LHCN-M2 (cell line): ENCODE measurements at places on chromosomes 3 and 15.

DNA sequence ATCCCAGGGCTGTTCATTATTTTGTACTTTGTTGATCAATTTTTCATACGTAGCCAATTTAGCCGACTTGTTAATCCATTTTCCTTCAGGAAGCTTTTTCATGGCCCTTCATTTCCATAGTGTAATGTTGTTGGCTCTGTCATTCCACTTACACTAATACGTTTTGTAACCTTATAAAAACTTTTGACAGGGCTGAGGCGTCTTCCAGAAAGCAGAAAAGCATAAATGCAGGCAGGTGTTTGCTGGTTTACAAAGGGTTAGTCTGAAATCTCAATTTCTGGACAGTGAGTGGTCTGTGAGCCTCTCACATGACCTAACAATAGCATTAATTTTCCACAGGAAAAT is 444.0 kb downstream of the OTOL1 start:
- DNase-seq: no peak

DNA sequence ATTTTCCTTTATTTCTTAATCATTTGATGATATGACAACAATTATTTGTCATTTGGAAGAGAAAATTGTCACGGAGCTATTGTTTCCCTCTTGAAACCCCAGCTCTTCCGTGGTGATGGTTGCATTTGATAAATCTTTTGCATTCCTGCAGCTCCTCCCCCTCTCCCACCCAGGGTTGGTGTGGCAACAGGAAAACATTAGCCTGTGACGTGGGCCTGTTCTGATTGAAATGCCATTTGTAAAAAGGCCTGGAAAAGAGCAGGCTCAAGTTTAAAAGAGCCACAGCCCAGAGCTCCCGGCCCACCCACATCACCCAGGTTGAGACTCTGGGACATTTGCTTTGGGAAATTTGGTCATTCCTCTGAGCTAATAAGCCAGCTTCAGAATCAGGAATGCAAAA is 282.5 kb downstream of the RPLP1 start:
- DNase-seq: no peak

- DNase-seq: no peak
These were observed 13.5 kb downstream of the TBC1D2B start for GRCh38 chr15:78063970-78064385.

- no peak for DNase-seq
These were observed 6.3 kb downstream of the CCPG1 start for GRCh38 chr15:55401786-55402246.

DNA sequence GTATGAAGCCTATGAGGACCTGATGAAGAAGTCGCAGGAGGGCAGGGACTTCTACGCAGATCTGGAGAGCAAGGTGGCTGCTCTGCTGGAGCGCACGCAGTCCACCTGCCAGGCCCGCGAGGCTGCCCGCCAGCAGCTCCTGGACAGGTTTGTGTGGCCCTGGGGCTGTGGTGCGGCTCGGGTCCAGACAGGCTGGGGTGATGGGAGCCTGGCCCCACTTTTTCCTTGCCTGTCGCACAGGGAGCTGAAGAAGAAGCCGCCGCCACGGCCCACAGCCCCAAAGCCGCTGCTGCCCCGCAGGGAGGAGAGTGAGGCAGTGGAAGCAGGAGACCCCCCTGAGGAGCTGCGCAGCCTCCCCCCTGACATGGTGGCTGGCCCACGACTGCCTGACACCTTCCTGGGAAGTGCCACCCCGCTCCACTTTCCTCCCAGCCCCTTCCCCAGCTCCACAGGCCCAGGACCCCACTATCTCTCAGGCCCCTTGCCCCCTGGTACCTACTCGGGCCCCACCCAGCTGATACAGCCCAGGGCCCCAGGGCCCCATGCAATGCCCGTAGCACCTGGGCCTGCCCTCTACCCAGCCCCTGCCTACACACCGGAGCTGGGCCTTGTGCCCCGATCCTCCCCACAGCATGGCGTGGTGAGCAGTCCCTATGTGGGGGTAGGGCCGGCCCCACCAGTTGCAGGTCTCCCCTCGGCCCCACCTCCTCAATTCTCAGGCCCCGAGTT is 29.0 kb downstream of the PTPN23 start:
- DNase-seq: no peak

DNA sequence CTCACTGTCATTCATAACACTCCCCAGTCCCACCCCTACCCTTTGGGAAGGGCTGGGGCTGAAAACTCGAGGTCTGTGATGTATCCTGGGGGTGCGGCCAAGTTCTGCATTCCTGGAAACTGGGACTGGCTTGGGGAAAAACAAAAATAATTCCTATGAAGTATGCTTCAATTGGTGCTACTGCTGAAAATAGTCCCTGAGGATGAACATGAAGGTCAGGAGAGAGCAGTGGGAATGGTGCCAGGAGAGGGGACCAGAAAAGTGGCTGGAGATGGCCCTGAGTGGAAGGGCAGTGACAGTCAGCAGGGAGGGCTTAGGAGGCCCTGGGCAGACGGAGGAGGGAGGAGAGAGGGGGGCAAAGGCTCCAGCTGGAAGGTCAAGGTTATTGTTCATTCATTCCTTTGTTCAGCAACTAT is 4.8 kb upstream of the ISLR start:
- no peak for DNase-seq

GRCh38 chr3:190566043-190566933 is 52.4 kb downstream of the IL1RAP start:
- DNase-seq: peak; percentile 100

GRCh38 chr3:65035246-65035645 is 347.4 kb upstream of the ADAMTS9 start:
- DNase-seq: no peak

- DNase-seq: no peak
These were observed 745.2 kb downstream of the SI start for GRCh38 chr3:164332831-164333802.

DNA sequence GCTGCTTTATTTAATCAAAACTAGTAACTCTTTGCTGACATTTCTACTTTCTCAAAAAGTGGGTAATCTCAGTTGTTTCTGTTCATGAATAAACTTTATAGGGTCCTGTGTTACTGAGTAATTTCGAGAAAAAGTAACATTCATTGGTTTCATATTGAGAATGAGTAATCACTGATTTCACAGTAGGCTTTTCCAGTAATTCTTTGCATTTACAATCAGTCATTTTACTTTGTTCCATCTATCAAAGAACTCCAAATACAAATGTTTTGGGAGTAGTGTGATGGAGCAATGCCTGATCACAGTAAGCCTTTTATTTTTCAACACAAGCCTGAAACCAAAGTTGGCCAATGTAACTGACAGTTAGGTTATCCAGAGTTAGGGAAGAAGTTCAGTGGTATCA is 353.6 kb downstream of the ULK4 start:
- no peak for DNase-seq

DNA sequence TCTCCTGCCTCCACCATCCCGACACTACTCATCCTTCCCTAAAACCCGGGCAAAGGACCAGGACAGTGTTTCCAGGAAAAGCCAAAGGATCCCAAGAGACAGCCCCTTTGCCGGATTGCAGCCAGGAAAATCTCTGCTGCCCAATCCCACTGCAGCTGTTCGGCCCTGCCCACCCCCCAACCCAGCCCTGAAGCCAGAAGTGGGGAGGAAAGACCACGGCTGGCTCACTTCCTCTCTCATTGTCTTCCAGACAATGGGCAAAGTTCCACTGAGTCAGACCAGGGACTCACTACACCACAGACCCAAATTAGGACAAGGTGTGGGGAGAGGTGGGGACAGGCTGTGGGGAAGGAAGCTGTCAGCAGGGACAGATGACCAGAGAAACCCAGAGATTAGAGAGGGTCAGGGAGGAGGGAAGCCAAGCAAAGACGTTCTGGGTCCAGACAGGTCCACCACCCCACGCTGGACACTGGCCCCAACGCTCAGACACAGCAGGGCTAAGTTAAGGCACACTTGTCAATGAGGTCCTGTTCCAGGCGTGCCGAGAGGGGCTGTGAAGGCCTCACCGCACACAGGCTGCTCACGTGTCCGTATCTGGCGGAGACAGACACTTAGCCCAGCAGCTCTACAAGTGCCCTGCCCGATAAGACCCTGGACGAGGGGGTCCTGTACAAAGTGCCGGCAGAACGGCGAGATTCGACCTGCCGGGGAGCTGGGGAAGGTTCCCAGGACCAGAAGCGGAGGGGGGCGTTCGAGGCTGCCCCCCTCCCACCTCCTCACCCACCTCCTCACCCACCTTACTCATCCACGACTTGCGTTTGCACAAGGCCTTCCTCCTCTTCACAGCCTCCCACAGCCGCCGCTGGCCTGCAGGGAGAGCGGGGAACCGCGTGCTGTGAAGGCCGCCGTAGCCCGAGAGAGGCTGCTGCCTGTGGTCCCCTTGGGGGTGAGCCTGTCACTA is 21.9 kb downstream of the TNK2 start:
- DNase-seq: peak; percentile 63

- no peak for DNase-seq
These were observed 2.3 kb upstream of the CYP11A1 start for GRCh38 chr15:74369756-74370155.

DNA sequence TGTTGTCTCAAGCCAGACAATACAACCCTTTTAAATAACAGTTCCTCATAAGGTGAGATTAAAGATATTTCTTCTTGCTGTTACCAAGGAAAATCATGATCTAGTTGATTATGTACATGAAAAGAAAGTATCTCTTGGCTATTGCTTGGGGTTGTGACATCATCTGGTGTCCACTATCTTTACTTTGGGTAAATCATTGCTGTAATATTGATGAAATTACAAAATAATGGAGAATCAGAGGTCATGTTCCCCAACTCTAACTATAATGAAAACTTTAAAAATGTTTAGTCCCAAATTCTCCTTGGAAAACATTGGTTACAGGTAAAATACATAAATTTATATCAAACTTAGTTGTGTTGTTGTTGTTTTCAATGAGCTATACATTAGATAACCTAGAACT is 142.2 kb downstream of the ARPP21 start:
- DNase-seq: no peak

- DNase-seq: no peak
These were observed 444.5 kb downstream of the EPHB1 start for GRCh38 chr3:135239615-135239884.

- no peak for DNase-seq
These were observed 519.8 kb upstream of the GOLIM4 start for GRCh38 chr3:168615493-168616020.

- peak; percentile 58 for DNase-seq
These were observed 247 bp downstream of the FETUB start for GRCh38 chr3:186640473-186640818.

- DNase-seq: no peak
These were observed 505.0 kb upstream of the THBS1 start for GRCh38 chr15:39075756-39076341.

GRCh38 chr3:23116081-23116837 is 86.9 kb upstream of the UBE2E2 start:
- DNase-seq: no peak

GRCh38 chr3:22728406-22728805 is 474.7 kb upstream of the UBE2E2 start:
- DNase-seq: no peak

DNA sequence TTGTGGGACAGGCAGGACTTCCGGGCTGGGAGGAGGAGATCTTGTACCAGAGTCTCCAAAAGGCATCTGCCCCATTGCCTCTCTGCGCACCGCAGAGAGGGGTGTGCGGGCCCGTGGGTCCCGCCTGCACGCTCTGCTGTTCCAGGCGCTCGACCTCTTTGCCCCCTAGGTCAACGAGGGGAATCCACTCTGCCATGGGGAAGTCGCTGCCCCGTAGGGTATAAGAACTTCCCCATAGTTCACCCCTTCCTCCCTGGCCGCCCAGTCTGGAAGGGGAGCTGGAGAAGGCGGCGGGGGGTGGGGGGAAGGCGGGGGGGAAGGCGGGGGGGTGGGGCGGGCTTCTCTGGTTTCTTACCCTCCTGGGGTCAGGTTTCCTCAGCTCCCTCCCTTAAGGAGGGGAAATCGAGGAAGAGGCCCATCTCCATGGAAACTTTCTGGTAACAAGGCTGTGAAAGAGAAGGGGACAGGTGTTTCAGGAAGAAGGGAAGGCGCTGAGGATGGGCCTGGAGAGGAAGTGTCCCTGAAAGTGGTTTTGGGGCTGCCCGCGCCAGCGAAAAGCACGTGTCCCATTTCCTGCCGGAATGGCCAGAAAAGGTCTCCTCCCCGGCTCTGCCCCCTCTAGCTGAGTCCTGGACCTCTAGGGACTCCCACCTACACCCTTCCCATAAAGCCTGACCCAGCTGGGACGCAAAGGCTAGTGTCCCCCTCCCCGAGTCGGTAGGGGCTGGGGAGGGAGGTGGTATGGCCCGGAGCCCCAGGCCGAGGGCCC is 27.5 kb downstream of the NR1I2 start:
- no peak for DNase-seq

GRCh38 chr3:12944849-12945248 is 103.5 kb upstream of the RPL32 start:
- no peak for DNase-seq

GRCh38 chr3:135556174-135556573 is 409.4 kb upstream of the PPP2R3A start:
- peak; percentile 29 for DNase-seq

DNA sequence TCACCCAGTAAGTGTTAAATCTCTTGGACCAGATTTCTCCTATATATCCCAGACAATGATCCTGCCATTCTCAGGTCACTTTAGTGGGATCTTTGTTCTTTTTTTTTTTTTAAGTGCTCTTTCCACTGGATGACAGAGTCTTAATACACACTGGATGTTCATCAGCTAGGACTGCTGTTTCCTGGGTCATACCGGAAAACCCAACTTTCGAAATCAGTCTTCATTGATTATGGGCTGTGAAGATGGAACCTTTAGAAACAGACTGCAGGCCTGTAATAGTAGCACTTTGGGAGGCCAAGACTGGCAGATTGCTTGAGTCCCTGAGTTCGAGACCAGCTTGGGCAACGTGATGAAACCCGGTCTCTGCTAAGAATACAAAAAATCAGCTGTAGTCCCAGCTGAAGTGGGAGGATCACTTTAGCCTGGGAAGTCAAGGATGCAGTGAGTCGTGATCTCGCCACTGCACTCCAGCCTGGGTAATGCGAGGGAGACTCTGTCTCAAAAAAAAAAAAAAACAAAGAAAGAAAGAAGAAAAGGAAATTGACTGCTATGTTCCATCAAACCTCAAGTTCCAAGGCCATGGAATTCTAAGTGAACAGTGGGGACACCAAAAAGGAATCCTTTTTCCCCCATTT is 2.3 kb downstream of the EOGT start:
- no peak for DNase-seq
